ENCODE measurements at places on chromosomes 11 and 22.

DNA sequence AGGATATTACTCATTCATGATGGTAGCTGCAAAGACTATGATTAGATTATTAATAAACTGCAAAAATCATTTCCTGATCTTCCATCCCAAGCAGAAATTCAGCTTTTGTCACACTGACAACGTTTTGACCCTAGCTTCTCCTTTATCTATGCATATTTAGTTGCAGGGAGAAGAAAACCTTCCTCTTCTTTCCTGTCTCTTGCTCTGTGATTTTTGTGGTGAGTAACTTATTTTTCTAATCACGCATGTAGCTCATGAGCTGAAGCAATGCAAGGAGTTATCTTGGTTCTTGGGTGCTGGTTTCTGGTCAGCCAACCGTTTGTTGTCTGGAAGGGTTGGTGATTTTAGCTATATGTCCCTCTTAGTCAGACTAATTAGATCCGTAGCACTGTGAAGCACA, 56.4 kb downstream of the FDX1 start:
- DNase-seq, result no peak

GRCh38 chr11:9853929-9854552, 190.2 kb downstream of the SWAP70 start:
- DNase-seq, result no peak

- DNase-seq, result no peak
These were observed 59.2 kb upstream of the ATXN10 start for GRCh38 chr22:45612451-45612901.

GRCh38 chr22:46537225-46537945, at the start of gene CELSR1:
TSS of gene CELSR1 (minus strand) at chr22:46537620. CDS start at chr22:46537170, 450 bp downstream.
- no peak for DNase-seq

GRCh38 chr11:46649180-46649738, 31.9 kb downstream of the ATG13 start:
- DNase-seq, result peak; percentile 22

DNA sequence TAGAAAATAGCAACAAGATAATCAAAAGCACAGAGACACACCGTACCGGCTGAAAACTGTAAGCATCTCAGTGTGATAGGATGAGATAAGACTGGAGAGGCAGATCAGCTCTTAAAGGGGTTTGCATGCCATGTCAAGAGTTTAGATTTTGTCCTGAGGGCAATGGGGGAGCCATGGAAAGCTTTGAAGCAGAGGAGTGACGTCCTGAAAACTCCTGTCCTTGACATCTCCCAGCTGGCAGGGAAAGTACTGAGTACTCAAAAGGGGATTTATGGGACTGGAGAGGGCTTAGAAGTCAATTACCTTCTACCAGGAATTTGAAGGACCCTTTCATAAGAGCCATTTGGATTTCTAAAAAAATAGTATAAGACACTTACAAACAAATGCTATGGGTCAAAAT, 420.5 kb upstream of the NARS2 start:
- peak; percentile 84 for DNase-seq

- peak; percentile 99 for DNase-seq
These were observed 230.4 kb downstream of the ST3GAL4 start for GRCh38 chr11:126585774-126586491.

DNA sequence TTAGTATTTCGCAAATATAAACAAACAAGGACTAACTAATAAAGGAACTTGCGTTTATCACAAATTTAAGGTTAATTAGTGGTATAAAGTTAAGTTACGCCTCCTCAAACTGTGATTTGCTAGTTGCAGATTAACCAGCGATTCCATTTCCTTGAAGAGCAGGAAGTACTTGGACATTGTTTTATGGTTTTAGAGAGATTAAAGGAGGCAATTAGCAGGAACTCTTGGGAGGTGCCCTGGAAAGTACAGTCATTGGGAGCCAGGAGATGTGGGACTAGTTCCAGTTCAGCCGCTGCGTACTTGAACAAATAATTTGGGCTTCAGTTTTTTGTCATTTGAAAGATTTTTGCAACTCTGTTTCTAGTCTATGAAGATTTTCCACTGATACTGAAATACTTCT, 3.3 kb downstream of the FAM118B start:
- DNase-seq, result no peak

GRCh38 chr11:69636512-69637197, 4.3 kb upstream of the CCND1 start:
- DNase-seq, result no peak

DNA sequence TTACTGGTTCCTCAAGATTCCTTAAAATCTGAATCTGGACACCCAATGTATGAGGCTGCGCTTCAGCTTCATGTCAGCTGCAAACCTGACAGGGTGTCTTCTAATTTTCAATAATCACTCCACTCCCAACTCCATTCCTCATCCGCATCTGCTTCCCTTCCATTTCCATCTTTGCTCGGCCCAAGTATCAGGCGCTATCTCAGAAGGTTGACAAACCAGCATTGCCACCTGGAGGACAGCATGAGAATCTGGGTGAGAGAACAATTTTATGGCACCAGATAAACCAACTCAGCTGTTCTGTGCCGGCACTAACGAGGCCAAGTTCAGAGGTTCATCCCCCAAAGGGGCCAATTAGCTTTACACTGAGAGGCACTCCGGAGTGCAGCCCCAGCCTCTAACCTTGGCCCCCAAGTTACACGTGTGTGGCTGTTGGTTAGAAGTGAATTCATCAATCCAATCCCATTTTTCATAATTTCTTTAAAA, 79.1 kb upstream of the LMO2 start:
- peak; percentile 36 for DNase-seq

DNA sequence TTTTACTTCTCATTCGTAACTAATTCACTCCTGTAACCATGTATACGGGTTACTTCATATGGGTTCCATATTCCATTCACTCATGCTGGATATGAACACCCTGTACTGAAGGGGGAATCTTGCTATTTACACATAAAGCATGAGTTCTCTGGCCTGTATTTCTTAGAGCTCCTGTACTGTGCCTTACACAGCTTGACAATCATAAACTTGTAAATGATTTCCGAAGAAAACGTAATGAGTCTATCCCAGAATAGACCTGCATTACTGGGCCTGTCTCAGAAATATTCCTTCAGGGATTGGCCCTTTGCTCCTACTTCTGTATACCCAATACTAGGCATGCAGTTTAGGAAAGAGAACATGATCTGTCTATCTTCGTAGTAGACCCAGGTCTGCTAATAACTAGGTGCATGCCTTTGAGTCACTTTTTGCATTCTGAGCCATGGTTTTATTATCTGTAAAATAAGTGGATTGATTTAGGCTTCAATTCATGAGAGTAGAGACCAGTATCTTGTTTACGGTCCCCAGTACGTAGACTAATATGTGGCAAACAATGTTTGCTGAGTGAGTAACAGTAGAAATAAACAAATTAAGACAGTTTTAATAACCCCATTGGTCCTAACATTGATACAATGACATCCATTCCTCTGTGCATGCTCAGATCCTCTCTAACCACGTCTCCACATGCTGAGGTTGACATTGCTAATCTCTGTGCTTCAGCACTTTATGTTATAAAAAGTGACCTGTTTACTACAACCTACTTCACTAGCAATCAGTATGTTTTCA, 1.2 kb downstream of the CCDC34 start:
- DNase-seq, result no peak

GRCh38 chr11:45530776-45531175, 134.6 kb downstream of the CHST1 start:
- no peak for DNase-seq

DNA sequence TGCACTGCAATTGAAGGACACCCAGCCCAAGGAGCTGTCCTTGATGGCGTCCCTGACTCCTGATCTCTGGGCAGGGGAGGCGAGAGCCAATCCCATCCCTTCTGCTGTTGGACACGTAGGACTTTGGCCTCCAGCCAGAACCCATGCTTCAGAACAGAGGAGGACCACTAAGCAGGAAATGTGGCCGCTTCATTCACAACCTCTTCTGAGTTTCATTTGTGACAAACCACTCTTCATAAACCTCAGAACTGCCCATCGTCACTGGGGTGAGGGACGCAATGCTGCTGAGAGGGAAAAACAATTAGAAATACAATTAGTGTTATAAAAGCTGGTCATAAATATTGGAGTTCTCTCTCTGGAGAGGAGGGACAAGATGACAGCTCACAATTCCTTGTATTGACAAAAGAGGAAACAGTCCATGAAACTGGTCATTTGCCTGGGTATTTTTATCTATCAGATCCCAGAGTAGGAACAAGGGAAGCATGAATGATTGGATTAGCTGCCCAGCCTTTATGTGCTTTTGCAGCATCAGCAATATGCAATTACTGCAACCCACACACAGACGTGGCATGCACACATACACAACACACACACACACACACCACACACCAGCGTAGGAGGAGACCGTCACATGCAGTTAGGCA, 216.5 kb upstream of the CADM1 start:
- DNase-seq, result peak; percentile 98

Data from DMS79 treated with DMSO at 0.1 percent for 48 hours (cell line).